Hindlimb muscle (tissue), 1 donor: ENCODE measurements at places on chromosomes 13 and 19. TPM values are rescaled to one million over a fixed set of nuclear protein-coding genes. Genes with fewer than 3 reads are reported as not detected.

PTPRH gene
- polyA plus RNA-seq = 0.27 TPM

RB1 gene
- 64.1 TPM for polyA plus RNA-seq

MTMR6 gene
- polyA plus RNA-seq = 9.7 TPM

SIGLEC8 gene
- 0.10 TPM for polyA plus RNA-seq

KIRREL2 gene
- 0.31 TPM for polyA plus RNA-seq
